ENCODE measurements at places on chromosomes 6 and 20.

DNA sequence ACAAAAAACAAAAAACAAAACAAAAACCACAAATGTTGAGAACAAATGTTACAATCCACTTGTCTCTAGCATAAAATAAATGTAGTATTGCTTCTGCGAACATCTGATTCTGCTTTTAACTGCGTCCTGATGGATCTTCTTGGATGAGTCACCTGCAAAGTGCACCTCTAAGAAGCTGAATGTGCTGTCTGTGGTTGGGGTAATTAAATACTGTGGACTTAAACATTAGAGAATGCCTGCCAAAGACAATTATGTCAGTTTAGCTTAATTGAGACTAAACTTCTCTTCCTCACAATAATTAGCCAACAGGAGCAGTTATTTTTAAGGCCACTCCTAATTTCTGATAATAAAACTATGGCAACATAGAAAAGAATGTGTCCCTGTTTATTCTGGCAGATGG is 253.4 kb downstream of the PHACTR1 start:
- no peak for DNase-seq

DNA sequence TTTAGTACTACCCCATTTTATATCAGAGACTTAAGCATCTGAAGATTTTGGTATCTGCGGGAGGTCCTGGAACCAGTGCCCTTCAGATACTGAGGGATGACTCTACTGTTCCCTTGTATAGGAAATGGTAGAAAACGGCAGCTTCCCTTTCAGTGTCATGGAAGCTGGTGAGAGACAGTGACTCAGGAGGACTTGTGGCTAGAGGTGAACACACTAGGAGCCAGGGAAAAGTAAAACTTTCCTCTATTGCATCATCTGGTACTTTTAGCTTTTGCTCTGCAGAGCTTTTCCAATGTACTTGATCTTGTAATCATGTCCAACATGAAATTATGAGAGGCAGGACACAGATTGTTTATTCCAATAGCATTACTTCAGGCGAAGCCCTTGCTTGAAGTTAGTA is 45.0 kb downstream of the RNF144B start:
- no peak for DNase-seq

DNA sequence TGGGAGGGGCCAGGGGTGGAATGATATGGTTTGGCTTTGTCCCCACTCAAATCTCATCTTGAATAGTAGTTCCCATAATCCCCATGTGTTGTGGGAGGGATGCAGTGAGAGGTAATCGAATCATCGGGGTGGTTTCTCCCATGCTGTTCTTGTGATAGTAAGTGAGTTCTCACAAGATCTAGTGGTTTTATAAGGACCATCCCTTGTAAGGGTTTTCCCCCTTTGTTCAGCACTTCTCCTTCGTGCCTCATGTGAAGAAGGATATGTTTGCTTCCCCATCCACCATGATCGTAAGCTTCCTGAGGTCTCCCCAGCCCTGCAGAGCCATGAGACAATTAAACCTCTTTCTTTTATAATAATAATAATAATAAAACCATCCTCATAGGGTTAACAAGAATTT is 88.8 kb upstream of the PRND start:
- no peak for DNase-seq

DNA sequence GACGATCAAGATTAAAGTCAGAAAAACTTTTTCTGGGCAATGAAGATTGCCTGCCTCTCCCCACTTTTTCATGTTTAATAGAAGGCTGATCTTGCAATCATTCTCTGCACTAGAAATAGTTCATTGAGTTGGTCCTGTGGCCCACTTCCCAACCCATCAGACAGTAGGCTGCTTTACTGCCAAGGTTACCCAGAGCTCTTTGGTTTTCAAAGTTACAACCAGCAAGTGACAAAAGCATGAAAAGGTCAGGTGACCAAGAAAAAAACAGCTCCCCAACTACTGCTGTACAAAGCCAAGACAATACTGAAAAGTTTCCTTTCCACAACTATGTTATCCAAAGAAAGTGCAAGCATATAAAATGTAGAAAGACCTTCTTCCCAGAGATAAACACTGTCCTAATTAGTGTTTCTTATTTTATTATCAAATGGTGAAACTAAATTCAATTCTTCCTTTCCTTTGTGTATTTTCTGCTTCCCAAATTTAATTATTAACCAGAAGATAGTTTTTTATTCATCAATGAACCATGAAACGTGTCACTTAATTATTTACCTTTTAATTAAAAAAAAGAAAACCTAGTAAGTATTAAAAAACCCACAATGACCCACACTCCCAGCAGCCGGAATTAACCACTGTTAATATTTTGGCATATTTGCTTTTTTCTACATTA is 16.6 kb downstream of the DNAAF9 start:
- no peak for DNase-seq

DNA sequence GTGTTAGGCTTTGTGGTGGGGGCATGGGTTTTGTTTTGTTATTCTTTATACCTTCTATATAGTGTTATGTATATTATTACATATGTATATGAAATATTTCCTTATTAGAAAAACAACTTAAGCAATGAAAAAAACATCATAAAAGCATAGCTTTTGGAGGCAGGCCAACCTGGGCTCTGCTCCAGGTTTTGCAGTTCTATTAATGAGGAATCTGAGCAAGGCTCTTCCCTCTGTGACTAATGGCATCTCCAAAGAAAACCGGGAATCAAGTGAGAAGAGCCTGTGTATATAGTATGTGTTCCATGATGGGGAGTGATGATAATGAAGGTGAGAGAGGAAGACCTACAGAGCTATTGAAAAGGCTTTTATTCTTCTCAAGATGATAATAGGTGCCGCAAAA is 291.1 kb downstream of the CLIC5 start:
- no peak for DNase-seq

GRCh38 chr20:11550657-11551338 is 366.9 kb upstream of the BTBD3 start:
- no peak for DNase-seq

DNA sequence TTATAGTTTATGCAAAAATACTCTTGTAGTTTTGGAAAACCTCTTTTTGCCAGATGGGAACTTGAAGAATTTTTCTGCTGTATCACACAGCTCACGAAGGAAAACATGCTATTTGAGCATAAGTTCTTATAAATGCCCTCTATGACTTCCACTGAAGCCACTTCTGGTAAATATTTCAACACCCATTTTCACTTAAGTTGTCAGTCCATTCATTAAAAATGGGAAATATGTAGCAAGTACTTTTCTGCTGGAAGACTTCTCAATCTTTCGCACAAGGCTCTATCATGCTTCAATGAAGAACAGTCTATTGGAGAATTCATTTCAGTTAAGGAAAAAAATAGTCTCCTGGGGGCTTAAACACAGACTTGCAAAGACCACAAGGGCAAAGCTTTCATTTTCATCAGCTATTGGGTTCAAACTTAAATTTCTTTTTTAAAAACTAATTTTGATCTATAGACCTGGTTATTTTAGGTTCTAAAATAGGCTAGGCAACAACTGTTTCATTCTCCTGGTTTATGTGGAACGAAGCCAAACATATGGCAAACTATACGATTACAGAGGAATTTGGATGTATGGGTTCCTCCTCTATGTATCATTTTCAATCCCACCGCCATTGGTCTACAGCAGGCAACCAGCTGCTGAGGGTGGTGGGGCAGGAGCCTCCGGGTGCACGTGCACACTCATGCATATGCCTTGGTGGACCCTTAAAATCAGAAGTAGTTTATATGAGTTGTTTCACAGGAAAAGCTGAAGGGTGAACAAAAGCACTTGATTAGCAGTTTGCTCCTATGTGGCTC is 38.7 kb downstream of the LAMA4 start:
- no peak for DNase-seq

DNA sequence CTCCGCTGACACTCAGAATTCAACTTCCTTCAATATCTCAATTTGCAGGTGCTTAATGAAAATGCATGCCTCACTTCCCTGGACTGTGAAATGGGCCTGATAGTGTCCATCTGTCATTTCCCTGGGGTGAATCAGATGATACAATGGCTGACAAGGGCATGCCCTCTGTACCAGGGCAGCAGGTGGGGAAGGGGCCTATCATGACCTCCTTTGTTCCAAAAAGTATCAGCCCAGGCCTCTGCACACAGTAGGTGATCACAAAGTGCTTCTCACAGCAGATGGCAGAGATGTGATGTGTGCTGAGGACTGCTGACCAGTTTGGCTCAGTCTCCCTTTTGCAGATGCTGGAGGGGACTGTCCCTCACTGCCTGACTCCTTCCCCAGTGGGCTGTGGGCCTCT is 44.3 kb downstream of the DLGAP4 start:
- DNase-seq = no peak

DNA sequence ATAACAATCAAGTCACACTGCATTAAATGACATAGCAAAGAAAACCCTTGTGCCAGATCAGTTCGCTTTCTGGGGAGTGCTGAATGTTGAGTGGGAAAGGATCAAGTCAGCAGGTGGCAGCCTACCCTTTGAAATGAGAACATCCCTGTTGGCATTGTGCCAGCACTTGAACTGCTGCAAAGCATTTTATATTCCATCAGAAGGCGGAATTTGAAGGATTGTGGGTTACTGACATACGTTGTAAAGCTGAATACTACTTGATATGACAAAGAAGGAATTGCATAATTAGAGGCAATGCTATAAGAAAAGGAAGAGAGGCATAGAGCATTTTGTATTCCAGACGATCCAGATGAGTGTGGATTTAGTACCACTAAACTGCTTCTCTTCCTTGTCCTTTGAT is 26.5 kb downstream of the BCKDHB start:
- no peak for DNase-seq

DNA sequence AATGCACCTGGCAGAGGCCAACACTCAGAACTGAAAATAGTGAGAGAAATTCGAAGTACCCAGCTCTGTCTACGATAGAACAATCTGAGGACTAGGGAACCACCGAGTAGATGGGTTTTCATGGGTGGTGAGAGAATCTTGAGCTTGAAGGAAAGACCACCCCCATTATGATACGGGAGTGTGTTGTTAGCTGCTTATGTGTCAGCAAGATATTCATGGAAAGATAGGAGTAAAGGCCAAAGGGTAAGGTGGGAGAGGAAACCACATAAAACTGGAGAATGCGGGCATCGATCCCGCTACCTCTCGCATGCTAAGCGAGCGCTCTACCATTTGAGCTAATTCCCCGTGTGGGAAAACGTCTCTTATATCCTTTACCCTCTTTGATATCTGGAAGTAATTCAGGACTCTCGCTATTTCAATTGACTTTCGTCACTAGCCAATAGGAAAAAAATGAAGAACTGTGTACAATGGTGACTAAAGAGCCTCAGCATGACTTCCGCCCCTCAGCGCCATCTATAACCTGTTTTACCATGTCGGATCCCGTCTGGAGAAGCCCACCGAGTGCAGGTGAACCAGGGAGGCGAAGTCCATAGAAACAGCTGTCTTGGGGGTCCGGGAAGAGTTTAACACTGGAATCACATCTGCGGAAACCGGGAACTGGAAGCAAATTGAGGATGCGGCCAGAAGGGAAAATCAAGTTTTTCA is 25.0 kb upstream of the ABT1 start:
- DNase-seq = peak; percentile 81

DNA sequence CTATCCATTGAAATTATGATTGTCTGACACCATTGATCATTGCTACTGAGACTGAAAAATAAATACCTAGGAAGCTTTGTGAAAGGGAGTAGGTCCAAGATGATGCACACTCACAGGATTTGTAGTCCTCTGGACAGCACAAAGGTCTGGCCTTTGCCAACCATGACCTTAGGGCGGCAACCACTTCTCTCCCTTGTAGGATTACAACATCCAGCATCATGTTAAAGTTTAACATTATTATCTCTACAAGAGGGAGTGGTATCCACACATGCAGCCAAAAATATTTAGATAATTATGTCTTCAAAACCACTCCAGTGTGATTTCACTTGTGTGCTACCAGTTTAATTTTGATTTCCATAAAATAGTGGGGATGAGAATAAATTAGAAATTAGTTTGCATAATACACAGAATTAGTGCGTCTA is 51.1 kb upstream of the NHSL1 start:
- DNase-seq = no peak

GRCh38 chr6:138245751-138246150 is 27.5 kb upstream of the PBOV1 start:
- no peak for DNase-seq

DNA sequence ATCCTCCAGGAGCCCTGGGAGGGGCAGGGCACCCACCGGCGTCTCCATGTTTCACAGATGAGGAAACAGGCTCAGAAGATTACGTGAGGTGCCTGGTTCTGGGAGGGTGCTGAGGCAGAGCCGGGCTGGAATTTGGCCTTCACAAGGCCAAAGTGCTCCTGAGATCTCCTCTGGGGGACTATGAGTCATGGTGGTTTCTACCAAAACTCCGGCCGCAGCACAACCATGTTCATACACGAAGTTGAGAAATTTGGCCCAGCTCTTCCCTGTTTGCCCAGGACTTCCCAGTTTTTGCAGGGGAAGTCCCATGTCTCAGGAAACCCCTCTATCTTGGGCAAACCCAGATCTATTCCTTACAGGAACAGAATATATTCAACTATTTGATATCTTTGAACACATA is 172.9 kb upstream of the CDYL start:
- no peak for DNase-seq

DNA sequence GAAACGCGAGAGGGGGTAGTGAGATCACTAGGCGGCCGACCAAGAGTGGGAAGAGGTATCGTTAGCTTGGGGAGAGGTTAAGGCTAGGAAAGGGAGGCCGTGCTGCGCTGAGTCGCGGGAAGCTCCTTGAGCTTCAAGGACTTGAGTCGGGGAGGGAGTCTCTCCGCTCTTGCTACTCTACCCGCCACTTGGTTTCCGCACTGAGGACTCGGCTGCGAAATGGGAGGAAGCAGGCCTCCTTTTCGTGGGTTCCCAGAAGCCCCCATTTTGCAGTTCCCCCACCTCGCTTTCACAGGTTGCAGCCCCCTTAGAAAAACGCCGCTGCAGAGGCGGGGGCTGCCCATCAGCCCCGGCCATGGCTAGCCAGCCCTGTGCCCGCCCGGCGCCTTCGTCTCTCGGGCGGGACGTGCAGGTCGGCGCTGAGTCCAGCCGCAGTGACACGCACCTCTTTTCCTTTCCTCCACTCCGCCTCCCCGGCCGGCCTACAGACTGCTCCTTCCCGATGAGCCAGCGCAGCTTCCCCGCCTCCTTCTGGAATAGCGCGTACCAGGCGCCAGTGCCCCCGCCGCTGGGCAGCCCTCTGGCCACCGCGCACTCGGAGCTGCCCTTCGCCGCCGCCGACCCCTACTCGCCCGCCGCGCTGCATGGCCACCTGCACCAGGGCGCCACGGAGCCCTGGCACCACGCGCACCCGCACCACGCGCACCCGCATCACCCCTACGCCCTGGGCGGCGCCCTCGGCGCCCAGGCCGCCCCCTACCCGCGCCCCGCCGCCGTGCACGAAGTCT is 4.9 kb downstream of the VGLL2 start:
- DNase-seq = no peak

DNA sequence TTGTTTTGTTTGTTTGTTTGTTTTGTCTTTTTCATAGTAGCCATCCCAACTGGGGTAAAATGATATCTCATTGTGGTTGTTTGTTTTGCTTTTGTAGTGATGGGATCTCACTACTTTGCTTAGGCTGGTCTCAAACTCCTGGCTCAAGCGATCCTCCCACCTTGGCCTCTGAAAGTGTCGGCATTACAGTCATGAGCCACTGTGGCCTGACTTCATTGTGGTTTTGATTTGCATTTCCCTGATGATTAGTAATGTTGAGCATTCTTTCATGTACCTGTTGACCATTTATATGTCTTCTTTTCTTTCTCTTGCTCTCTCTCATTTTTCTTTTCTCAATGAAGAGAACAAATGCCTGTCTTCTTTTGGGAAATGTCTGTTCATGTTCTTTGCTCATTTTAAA is 30.8 kb upstream of the HLA-DOA start:
- DNase-seq = no peak
